ENCODE measurements at places on chromosomes 7 and 10.
A peak's percentile ranks its signal among the peaks of the same experiment; 100 is the strongest.

GRCh38 chr10:5434017-5434753, 21.8 kb downstream of the NET1 start:
- peak; percentile 38 for DNase-seq

DNA sequence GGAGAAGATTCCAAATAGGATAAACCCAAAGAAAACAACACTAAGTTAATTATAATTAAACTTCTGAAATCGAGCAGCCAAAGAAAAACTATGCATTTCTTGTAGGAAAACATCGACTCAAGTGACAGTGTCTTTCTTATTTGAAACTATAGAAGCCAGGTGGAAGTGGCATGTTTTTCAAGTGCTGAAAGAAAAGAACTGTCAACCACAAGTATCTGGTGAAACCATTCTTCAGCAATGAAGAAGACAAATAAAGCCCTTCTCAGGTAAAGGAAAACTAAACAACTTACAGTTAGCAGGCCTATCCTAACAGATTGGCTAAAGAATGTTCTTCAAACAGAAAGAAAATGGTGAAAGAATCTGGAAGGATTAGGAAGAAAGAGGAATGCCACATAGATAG, 71.4 kb upstream of the MSRB2 start:
- no peak for DNase-seq

DNA sequence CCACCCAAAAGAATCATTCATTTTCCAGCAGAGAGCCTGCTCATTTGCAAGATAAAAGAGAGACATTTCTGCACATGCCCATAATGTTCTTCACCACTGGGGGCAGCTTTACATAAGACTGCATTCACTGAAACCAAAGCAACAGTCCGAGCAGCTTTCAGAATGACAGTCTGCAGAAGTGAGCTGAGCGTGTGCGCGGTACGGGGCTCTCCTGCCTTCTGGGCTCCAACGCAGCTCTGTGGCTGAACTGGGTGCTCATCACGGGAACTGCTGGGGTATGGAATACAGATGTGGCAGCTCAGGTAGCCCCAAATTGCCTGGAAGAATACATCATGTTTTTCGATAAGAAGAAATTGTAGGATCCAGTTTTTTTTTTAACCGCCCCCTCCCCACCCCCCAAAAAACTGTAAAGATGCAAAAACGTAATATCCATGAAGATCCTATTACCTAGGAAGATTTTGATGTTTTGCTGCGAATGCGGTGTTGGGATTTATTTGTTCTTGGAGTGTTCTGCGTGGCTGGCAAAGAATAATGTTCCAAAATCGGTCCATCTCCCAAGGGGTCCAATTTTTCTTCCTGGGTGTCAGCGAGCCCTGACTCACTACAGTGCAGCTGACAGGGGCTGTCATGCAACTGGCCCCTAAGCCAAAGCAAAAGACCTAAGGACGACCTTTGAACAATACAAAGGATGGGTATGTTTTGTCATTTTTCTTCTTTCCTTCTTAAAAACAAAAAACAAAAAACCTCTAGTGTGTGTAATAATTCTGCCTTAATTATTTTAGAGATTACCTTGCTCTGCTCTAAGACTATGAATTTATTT, at the start of gene LRRTM3:
Gene LRRTM3, plus strand, starts transcription at position 141 of the 820 bp plus-strand sequence.
- DNase-seq, result peak; percentile 57

DNA sequence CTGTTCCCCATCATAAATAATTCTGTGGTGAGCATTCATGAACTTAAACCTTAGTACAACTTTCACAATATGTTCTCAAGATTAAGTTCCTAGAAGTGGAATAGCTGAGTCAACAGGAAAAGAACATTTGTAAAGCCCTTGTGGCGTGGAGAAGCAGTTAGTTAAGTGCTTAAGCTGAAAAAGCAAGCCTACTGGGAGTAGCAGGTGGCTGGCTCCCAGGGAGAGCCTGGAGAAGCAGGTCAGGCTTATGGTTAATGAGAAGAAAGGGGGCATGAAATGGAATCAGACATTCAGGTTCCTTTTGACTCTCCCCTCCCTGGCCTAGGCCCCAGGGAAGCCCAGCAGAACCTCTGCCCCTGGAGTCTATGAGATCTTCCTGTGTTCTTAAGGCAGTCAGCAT, 35.3 kb downstream of the VSTM4 start:
- no peak for DNase-seq

GRCh38 chr7:103793614-103794013, 195.8 kb downstream of the RELN start:
- no peak for DNase-seq

GRCh38 chr7:30799206-30799975, 28.2 kb downstream of the MINDY4 start:
- DNase-seq, result peak; percentile 63

- no peak for DNase-seq
Observed at GRCh38 chr10:11331046-11331577, 280.3 kb downstream of the USP6NL start.

DNA sequence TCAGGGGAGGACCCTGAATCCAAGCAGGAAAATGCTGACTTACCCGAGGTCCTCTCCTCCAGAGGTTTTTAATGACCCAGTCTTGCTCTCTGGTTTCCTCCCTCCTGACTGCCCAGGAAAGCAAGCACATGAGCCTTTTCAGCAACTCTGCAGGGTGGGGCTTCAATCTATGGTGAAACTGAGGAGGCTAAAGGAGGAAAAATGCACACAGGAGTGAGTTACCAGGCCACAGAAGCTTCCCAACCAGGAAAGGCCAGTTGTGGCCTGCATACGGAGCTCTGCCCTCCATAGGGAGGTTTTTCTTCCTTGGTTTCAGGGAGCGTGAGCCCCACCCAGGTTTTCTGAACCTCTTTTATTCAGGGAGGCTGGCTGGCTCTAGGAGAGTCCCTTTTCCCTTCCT, 14.1 kb upstream of the DLG5 start:
- DNase-seq, result no peak

GRCh38 chr10:71580415-71580814, 139.2 kb downstream of the C10orf105 start:
- no peak for DNase-seq

DNA sequence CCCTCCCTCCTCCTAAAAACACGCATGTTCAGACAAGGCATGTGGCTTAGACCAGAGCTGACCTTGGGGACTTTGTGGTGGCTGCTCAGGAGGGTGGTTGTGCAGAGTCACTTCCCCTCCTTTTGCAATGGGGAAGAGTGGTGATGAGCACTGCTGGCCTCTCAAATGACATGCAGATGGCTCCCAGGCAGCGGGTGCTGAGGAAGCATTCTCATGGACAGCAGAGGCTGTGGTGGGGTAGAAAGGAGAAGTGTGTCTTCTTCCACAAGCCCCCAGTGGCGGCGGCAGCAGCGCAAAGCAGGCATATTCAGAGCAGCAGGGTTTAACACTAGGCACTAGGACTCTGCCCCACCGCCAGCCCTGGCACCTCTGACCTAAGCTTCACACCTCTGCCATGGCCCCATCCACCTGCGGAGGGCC, 105.9 kb upstream of the ANLN start:
- no peak for DNase-seq

GRCh38 chr7:41478187-41478586, 224.7 kb downstream of the INHBA start:
- DNase-seq, result no peak

GRCh38 chr7:27031289-27032172, 64.3 kb downstream of the HOXA1 start:
- DNase-seq, result peak; percentile 74

DNA sequence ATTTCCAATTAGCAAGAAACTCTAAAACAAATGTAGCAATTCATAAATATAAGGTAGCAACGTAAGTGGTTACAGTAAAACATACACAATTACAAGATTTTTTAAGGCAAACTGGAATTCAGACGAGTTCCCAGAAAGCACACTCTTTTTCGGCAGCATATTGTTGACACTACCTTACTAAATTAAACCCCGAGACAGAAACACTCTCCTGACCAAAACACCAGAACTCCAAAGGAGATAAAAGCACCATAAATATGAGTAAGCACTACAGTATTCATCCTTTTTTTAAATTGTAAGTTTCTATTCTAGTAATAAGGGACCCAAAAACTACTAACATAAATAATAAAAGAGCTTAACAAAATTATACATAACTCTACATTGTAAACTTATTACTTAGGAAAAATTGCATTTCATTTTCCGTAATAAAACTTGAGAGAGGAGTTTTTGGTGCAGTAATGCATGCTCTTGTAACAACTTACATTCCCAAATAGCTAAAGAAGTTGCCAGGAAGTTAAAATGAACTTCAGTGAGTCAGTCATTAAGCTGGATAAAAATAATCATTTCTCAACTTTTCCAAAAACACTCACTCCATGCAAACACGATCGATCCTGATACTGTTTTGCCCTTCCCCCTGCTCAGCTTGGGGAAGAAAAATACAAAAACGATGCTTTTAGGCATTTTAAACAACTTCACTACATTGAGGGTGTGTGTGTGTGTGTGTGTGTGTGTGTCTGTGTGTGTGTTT, 2.0 kb downstream of the PIP4K2A start:
- DNase-seq, result no peak

DNA sequence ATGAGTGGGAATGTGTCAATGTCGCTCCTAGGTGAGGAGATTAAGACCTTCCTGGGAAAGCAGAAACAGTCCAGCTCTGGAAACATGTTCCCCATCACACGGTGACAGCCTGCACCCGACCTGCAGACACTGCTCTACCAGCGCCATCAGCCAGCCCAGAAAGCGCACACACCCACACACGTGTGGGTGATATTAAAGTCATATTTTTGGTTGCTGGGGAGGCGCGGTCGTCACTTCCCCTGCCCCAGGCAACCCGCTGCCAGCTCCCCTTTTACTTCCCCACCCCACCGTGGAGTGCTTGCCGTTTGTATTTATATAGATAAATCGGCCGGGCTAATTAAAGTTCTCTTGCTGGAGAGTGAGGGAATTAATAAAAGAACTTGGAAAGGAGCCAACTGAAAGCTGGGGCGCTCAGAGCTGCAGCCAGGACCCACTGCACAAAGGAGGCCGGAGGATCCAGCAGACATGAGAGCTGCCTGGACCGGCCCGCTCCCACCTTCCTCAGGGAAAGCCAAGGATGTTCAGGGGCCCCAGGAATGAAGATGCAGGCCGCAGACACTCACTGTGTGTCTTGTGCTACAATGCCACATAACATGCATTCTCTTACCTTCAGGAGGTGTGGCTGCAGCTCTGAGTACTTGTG, 145.2 kb upstream of the UNC5B start:
- no peak for DNase-seq

- DNase-seq, result no peak
Observed at GRCh38 chr10:53315709-53316108, 543.1 kb upstream of the MBL2 start.

GRCh38 chr10:55897490-55897921, 463.6 kb downstream of the ZWINT start:
- no peak for DNase-seq

- DNase-seq, result no peak
Observed at GRCh38 chr7:133365917-133366316, 113.0 kb downstream of the EXOC4 start.

DNA sequence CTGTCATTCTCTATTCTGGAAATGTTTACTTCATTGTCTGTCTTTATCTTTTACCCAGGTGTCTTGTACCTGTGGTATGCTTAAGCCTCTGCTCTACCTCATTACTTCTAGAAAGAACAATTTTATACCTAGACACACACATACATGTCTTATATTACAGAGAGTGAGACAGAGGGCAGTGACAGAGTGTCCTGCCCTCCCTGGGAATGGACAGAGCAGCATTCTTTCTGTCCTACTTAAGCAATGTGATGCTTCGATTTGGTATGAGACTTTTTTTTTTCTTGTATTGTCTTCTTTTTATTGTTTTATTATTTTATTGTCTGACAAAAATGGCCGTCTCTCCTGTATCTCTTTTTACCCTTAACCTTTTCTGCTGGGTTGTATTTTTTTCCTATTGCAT, 286.1 kb downstream of the EXOC4 start:
- no peak for DNase-seq

DNA sequence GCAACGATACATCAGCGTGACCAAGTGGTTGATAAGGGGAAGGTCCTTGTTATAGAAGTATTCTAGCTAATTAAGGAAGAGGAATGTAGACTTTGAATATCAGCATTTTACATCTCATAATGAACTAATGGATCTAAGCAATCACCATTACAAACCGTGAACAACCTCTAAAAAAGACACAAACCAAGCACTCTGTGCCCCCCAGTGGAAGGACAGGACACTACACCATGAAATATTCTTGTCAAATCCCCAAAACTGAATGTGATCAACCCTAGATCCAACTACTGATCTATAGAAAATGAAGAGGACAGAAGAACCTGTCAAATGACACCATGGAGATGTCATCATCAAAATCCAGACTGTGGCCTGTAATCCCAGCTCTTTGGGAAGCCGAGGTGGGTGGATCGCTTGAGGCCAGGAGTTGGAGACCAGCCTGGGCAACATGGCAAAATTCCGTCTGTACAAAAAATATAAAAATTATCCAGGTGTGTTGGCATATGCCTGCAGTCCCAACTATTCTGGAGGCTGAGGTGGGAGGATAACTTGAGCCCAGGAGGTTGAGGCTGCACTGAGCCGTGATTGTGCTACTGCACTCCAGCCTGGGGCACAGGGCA, 111.3 kb upstream of the CARD11 start:
- DNase-seq, result peak; percentile 40

DNA sequence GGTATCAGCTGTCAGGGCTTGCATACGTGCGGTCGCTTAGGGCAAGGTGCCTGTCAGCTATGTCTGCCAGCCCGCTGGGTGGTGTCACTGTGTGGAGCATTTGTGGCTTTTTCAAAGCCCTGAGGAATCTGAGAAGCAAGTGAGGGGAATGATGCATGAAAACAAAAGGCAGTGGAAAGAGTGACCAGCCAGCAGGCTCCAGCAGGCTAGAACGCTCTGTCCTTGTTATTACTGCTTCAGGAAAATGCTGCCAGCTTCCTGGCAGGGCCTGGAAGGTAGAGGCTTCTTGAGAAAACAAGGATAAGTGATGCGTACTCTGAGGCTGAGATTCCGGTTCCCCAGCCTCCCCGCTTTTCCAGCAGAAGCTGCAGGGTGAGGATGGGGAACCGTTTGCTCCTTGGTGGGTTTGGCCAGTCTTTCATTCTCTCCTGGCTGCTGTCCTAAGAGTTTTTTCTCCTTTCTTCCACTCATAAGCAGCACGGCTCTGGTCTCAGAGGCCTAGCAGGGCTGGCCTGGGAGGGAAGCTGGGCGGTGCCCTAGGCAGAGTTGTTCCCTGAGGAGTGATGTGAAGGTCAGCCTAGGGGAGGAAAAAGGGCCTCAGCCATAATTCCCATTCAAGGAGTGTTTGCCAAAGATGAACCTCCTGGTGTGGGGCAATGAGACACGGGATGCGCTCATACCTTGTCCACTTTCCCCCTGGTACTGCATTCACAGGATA, 42.8 kb upstream of the MKLN1 start:
- DNase-seq, result no peak

DNA sequence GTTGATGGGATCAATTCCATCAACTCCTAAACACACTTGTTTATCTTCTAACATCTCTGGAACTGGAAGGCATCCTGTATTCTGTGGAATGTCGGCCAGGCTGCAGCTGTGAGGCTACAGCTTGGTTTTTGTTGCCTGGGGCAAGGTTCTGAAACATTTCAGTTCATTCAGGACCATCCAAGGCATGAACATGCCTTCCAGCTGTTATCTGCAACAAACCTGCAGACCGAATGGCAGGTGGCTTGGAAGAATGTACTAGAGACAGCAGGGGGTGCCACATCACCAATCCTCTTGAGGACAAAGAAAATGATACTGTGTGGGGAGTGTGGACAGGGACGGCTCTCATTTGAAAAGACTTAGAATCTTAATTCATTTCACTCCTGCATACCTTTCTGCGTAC, 12.4 kb downstream of the PAPOLB start:
- DNase-seq, result no peak

GRCh38 chr7:45417268-45417667, 156.9 kb upstream of the ADCY1 start:
- no peak for DNase-seq

GRCh38 chr7:92590711-92591310, 621 bp upstream of the FAM133B start:
- DNase-seq, result no peak
